Lower leg skin (tissue), 4 donors: ENCODE measurements at places on chromosomes 16 and 17. TPM values are rescaled to one million over a fixed set of nuclear protein-coding genes. Genes with fewer than 3 reads are reported as not detected.

The CFAP52 gene
- total RNA-seq = not detected

The NAA38 gene
- total RNA-seq = 86.2 TPM

The TAT gene
- total RNA-seq = not detected

- no peak for DNase-seq
These were observed 41.8 kb downstream of the TANGO6 start for GRCh38 chr16:68884861-68885720.

DNA sequence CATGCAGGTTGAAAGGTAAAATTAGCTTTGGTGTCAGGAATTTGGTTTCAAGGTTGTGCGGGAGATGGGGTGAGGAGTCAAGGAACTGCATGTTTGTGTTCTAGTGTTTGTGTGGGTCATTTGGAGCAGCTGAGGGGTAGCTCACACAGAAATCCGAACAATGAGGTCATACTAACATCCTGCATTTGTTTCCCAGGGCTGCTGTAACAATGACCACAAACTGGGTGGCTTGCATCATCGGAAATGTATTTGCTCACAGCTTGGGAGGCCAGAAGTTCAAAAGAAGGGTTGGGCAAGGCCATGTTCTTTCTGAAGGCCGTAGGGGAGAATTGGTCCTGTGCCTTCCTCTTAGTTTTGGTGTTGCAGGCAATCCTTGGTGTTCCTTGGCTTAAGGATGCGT is 287.4 kb downstream of the HAPSTR1 start:
- DNase-seq = no peak

- DNase-seq = no peak
These were observed 337.4 kb downstream of the WWOX start for GRCh38 chr16:78436846-78437245.

DNA sequence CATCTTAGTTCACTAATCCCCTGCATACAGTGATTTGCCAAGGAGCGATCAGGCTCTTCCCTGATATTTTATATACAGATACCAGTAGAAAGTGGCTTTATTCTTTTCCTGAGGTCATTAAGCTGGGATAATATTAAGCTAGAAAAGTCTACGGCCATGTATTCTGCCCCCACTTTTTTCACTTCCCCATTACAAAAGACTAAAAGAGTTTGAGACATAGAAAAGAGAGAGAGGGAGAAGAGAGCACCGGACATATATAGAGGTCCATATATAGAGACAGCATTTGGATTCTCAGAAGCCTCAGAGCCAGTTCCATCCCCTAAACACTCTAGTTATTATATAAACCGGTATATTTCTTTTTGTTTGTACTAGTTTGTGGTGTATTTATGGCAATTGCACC is 166.5 kb upstream of the ANKFN1 start:
- DNase-seq = no peak

- DNase-seq = no peak
These were observed 16.8 kb downstream of the NQO1 start for GRCh38 chr16:69709456-69710084.

- no peak for DNase-seq
These were observed 26.7 kb upstream of the ITGB4 start for GRCh38 chr17:75694536-75694935.

DNA sequence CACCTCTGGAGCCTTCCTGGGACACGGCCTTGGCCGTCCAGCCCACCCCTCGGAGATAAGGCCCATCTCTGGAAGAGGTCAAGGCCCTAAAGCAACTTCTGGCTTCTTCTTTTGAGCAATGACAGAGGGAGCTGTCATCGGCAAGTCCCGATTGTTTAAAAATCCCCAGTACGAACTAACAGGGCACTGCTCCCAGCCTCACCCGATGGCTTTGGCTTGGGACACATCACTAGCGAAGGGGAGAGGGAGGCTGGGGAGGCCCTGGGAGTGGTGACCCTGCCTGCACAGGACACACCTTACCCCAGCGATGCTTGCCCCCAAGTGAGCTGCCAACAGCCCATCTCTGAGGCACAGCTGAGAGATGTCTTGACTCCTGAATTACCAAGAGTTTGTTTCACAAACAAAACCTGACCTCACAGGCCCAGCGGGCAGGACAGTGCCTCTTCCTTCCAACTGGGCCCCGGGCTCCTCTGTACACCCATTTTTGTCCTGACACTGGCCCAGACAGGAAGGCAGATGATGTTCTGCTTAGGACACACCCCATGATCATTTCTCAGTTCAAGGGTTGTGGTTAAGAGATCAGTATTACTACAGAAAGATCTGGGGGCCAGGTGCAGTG is 4.8 kb downstream of the SYNGR2 start:
- DNase-seq = no peak
